ENCODE measurements at places on chromosomes 2 and 18.

GRCh38 chr2:165777522-165778186 lies 16.4 kb downstream of the GALNT3 start:
- no peak for DNase-seq

DNA sequence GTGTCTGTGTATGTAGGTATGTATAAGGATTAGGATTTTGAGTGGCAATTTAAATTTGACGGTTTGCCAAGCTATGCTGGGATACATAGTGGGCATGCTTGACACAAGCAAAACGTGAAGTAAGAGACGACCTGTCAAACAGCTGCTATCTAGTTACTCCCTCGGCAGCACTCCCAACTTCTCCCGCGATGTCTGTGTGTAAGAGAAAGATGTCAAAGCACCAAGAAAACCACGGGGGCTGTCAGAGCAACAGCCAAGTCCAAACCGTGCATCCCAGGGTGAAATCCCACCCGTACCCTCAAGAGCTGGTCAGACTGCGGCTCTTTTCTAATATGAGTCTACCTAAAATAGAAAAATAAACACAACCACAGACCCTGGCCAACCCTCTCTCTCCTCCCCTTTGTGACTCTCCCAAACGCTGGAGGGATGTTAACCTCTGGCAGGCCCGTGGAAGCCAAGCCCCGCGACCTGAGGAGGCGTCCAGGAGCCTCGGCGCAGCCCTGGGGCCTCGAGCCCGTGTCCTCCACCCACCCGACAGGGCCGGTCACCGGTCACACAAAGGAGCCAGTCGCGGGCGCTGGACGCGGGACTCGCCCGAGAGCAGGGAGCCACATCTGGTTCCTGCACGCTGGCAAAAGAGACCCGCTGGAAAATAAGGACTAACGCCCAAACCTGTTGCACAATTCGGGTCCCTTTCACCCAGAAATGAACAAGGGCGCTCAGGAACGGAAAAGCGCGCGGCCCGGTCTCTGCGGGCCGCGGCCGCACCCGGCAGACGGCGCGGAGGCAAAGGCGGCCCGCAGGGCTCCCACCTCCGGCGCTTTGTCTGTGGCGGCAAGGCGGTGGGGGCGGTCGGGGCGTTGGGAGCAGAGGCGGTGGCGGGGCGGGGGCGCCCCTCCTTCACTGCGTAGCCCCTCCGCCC lies 925 bp downstream of the SESTD1 start:
- DNase-seq: no peak

DNA sequence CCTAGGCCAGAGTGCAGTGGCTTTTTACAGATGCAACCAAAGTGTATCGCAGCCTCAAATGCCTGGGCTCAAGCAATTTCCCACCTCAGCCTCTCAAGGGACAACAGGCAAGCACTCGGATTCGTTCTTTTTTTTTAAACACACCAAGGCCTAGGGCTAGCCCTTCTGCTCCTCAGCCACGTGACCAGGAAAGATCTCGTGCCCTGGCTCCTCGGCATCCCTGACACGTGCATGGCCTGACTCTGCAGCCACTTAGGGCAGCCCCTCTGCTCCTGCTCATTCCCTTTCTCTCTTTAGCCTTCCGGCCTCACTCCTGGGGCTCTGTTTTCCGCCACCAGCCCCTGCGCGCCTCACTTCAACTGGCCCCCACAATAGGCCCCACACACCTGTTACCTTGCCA lies 18.4 kb downstream of the FAM178B start:
- no peak for DNase-seq

DNA sequence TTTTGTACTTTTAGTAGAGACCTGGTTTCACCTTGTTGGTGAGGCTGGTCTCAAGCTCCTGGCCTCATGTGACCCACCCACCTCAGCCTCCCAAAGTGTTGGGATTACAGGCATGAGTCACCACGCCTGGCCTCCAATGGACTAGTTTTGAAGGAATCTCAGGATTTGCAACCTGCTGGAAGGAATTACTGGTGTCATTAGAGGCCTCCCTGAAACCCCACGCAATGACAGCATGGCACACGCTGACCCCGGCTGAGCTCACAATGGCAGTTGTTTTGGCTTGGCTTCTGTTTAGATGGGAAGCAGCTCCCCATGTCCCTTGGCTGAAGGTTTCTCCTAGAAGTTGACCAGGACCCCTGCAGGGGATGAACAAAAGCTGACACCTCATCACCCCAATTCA lies 23.1 kb upstream of the COPS8 start:
- DNase-seq: no peak

GRCh38 chr2:89850481-89850880 lies 1159.0 kb downstream of the RPIA start:
- DNase-seq: no peak

DNA sequence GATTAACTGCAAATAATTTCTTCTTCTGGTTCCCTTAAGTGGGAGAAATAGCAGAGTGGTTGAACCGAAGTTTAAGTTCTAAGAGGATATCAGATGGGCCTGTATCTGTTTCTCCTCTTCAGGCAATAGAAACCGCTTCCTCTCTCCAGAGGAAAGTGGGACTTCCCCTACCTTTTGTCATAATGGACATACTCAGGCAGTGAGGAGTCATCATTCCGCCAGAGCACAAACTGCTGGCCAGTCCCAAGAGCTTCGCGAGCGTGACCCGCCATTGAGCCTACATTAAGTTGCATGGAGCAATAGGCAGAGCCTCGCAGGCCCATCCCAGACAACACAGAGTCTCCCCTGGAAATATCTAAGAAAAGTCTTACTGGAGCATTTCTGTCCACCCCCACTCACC lies 158.9 kb downstream of the LDLRAD4 start:
- no peak for DNase-seq

DNA sequence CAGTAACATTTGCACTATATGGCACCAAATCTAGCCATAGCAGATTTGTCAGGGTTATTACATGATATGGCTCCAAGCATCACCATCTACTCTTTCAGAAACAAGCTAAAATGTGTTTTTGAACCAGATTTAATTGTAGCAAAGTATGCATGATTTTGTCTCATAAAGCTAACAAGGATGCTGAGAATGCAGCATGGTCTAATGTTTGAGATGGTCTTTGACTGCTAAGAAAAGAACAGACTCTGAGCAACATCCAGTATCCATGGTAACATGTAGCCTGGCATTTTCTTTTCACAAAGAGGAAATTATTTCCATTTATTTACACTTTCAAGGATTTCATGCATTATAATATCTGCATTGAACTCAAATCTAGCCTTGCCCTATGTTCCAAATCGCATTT lies 206.5 kb downstream of the PDE1A start:
- no peak for DNase-seq

DNA sequence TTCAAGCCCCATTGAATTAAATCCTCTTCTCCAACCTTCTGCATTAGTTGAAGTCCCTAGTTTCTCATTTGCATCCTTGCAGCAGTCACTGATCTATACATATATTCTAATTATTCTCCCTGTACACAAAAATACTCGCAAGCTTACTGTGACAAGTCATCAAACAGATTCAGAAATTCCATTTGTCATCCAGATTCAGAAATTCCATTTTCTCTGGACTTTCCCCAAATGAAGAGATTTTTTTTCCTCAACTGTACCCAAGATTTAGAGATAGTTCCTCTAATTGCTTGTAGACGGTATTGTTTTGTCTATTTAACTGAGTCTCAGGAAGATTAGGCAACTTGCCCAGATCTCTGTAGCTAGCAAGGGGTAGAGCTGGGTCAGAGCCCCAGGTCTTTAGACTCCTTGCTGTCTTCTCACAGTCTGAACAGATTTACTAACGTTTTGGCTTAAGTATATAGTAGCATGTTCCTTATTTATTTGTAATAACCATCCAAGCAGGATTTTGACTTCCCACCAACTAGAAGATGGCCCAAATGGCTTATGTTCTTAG lies 34.2 kb downstream of the RAB12 start:
- DNase-seq: no peak

GRCh38 chr2:8087480-8087840 lies 594.4 kb upstream of the ID2 start:
- DNase-seq: no peak

GRCh38 chr18:59697236-59697932 lies at the start of gene CCBE1:
Gene CCBE1 (minus strand): TSS chr18:59697423.
- peak; percentile 42 for DNase-seq

DNA sequence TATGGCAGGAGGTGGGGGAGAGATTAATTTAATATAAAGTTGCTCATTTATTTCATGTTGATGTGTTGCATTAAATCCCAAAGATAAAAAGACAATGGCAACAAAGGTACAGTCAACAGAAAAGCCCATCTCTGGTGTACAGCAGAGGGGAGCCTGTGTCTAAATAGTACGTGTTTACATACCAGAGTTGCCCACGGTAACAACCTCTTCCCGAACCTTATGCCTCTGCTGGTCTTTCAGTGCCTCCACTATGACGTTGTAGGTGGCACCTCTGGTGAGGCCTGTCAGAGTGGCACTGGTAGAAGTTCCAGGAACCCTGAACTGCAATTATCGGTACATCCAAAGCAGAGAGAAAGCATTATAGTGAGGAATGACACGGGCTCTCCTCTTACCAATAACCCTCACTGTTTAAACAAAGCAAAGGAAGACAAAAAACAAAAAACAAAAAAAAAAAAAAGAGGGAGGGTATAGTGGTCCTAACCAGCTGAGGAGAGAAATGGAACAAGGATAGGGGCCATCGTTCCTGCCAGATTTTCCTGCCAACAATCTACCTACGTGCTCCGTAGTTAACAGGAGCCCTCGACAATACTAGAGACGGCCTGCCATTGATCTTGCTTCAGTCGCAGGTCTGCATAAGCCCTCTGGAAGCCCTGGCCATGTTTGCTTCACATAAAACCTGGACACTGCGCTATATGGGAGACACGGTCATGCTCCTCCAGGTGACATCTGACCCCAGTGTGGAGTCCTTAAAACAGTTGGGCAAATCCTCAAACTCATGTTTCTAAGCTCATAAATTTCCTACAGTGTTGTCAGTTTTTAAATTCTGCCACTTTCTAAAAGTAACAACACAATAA lies 58.5 kb downstream of the ATIC start:
- DNase-seq: no peak

DNA sequence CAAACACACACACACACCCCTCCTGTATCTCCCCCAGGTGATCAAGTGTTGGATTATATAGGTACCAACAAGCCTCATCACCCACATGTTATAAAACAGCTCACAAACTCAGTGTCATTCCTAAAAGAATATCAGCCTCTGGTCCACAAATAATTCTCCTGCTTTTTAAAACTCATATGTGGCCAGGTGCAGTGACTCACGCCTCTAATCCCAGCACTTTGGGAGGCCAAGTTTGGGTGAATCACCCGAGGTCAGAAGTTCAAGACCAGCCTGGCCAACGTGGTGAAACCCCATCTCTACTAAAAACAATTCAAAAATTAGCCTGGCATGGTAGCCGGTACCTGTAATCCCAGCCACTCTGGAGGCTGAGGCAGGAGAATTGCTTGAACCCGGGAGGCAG lies 87.8 kb downstream of the LRATD1 start:
- no peak for DNase-seq

GRCh38 chr2:54586494-54586893 lies 130.4 kb downstream of the SPTBN1 start:
- no peak for DNase-seq

DNA sequence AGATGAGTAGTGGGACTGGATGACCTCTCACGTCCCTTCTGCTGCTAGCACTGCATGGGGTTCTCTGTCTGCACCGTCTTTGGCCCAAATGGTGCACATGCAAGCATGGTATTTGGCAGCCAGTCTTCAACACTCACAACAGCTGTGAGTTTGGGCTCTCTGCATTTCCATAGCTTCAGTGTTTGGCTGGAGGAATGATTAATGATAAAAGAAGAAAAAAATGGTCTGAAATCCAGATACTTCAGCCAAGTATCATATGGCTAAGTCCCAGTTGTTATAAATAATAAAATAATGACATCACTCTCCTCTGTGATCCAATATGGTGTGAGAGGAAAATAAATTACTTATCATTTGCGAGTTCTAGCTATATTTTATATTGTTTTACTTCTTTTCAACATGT lies 173.3 kb downstream of the DCDC2C start:
- DNase-seq: no peak

DNA sequence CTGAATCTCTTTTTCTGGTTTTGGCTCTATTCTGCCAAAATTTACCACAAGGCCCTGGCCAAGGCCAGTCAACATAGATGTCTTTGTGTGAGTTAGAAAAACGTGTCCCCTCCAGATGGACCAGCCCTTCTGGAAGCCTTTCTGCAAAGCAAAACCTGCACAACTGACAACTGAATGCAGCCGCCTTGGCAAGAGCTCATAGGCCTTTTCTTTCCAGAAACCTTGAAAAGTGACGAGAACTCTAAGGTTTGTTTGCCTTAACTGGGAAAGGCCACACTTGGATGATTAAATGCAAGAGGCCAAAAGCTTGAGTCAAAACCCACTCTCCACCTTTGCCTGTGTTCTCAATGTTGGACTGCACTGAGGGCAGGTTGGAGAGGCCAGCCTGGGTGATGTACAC lies 103.9 kb downstream of the COLEC12 start:
- no peak for DNase-seq

DNA sequence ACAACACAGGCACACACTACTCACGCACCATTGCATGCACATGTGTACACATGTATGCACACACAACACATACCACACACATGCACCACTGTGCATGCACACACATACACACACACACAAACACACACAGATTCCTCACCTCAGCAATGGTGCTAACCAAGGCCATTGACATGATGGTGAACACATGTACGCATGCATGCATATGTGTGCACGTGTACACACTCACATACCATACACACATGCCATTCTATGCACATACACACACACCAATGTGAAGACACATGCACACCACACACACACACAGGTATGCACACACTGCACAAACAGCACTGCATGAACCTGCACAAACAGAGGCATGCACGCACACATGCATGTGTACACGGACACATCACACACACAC lies 976.0 kb downstream of the DCDC2C start:
- DNase-seq: no peak

DNA sequence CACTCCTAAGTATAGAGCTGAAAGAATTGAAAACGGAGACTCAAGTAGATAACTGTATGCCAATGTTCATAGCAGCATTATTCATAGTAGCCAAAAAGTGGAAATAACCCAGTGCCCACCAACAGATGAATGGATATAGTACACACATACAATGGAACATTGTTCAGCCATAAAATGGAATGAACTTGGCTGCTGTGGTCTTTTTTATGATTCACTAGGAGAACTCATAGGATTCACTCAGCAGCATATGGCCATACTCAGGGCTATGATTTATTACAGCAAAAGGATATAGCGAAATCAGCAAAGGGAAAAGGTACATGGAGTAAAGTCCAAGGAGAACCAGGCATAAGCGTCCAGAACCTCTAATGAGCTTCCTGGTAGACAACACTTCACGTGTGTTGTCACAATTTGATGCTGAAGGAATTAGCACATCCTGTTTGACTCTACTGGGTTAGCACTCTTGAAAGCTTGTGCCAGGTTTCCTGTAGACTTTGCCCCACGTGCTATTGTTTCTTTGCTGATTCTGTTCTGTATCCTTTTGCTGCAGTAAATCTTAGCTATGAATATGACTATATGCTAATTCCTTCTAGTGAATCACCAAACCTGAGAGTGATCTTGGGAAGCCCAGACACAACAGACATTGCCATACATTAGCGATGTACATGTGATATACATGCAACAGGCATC lies 15.7 kb downstream of the SPC25 start:
- DNase-seq: no peak

- DNase-seq: peak; percentile 14
Measured at GRCh38 chr2:217610401-217610814, 392.4 kb downstream of the TNS1 start.

GRCh38 chr2:60926741-60927552 lies 45.6 kb downstream of the REL start:
- DNase-seq: no peak

GRCh38 chr2:215601990-215602721 lies 166.3 kb upstream of the FN1 start:
- DNase-seq: no peak
